Bronchial epithelial cell (primary cell): ENCODE measurements at places on chromosomes 5 and 9. TPM values are rescaled to one million over a fixed set of nuclear protein-coding genes. Genes with fewer than 3 reads are reported as not detected.

- DNase-seq = peak; percentile 98
Measured at GRCh38 chr9:70111641-70112236, 68.1 kb downstream of the MAMDC2 start.

GRCh38 chr5:88145221-88145610, 123.4 kb downstream of the TMEM161B start:
- no peak for DNase-seq

GRCh38 chr9:122742003-122742402, at the start of gene OR1L6:
TSS of gene OR1L6 (plus strand) at chr9:122742303. CDS start at chr9:122749848, 7,545 bp downstream.
- DNase-seq = no peak

DNA sequence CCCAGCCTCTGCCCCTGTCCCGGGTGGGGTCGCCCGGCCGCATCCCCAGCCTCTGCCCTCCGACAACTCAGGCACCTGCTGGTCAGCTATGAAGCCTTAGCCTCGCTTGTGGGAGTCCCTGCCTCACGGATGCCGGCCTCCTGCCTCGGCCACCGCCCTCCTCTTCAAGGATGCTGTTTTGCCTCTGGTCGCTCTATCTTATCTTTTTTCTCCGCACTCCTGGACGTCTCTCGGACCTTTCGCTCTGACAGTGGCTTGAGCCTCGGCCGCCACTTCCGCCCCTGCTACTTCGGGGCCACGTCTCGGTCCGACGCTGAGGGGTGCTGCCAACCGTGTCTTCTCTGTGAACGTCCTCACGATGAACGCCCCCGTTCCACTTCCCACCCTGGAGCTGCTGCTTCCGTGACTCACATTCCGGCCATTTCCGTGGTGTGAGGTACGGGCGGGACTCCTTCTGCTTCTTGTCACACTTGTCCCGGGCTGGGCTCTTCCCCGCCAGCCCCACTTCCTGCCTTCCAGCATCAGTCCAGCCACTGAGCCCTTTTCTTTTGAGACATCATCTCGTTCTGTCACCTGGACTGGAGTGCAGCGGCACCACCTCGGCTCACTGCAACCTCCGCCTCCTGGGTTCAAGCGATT, 26.3 kb downstream of the SLC9A3 start:
- DNase-seq = no peak

- DNase-seq = no peak
Measured at GRCh38 chr5:90131383-90132133, 278.0 kb downstream of the CETN3 start.

DNA sequence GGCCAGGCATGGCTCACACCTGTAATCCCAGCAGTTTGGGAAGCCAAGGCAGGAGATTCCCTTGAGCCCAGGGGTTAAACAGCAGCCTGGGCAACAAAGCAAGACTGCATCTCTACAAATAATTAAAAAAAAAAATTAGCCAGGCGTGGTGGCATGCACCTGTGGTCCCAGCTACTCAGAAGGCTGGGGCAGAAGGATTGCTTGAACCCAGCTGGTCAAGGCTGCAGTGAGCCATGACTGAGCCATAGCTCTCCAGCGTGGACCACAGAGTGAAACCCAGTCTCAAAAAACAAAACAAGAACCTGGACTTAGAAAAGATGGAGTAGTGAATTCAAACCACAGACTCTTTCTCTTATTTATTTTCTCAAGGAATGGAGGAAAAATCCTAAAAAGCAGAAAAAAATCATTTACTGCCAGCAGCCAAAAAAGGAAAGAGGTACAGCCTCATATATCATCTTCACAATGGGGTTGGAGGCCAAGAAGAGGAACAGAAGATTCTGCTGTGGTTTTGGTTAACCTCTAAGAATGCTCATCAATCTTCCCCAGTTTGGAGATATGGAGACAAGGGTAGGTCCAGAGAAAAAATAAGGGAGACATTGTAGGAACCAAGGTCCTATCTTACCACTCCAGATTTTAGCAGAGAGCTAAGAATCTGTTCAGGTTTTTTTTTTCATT, 40.0 kb upstream of the MYO10 start:
- DNase-seq = no peak

The BTF3 gene
- 227 and 244 TPM in 2 replicates for total RNA-seq
